SK-N-SH treated with all-trans-retinoic acid at 6 μM for 48 hours (cell line): ENCODE measurements at places on chromosomes 1 and 21.

- ATAC-seq: no peak
Measured at GRCh38 chr1:86119214-86119764, 37.3 kb downstream of the COL24A1 start.

DNA sequence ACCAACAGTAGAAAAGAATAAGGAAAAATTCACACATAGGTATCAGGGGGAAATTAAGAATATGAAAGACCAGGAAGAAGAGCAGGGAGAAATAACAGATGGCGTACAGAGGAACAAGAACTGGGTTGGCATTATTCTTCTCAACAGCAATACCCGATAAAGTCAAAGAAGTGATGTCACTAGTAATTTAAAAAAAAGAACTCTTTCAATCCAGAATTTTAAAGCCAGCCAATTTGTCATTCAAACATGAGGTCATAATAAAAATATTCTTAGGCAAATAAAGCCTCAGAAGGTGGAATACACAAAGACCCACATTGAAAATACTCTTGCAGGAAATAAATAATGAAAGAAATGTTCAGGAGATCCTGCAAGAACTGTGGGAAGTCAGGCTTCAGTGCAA is 8.8 kb downstream of the NCMAP start:
- ATAC-seq: no peak

DNA sequence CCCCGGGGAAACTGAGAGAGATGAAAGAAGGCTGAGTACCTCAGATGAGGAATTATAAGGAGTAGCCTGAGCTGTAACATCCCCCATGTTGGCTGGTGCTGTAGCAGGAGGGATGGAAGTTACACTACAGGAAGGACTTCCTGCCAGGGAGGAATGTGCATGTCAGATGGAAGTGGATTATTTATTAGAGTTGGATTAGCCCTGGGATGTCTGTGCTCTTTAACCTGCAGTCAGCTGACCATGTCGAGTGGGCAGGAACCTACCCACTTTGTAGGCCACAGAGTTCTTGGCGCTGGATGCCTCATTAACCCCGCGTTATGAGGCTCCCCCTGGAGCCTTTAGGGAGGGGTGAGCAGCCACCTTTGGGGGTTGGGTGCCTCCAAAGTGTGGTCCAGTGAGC is 757 bp upstream of the SEMA4A start:
- ATAC-seq: no peak

DNA sequence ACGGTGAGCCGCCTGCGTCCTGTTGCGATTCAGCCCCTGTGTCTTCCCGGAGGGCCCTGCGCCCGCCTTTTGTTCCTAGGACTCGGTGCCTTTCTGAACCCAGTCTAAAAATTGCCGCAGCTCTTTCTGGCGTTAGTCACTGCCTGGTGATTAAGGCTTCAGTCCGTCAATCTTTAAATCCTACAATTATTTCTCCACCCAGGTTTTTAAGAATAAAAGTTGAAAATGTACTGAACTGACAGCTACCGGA is 16.2 kb upstream of the PDXK start:
- ATAC-seq: no peak

DNA sequence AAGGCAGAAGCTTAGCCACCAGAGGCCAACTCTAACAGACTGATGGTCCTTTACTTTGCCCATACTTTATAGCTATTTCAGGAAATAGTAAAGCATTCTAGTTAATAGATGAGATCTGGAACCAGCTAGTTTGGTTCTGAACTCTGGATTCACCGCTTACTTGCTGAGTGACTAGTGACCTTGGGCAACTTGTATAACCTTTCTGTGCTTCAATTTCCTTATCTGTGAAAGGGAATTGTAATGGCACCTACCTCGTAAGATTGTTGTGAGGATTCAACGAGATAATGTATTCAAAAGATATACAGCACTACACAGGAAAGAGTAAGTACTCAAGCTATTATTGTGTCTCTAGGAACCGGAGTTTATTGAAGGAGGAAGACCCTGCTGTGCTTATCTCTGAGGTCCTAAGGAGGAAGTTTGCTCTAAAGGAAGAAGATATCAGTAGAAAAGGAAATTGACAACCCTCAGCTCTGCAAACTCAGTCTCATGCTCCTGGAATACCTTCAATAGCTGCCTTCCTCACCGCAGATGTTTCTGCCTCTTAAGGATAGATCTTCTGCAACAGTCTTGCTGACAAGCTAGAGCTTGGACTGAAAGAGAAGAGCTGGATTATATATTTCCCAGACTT is 11.9 kb downstream of the MTFR1L start:
- no peak for ATAC-seq

- no peak for ATAC-seq
Measured at GRCh38 chr1:76763738-76764137, 103.5 kb upstream of the ST6GALNAC5 start.

DNA sequence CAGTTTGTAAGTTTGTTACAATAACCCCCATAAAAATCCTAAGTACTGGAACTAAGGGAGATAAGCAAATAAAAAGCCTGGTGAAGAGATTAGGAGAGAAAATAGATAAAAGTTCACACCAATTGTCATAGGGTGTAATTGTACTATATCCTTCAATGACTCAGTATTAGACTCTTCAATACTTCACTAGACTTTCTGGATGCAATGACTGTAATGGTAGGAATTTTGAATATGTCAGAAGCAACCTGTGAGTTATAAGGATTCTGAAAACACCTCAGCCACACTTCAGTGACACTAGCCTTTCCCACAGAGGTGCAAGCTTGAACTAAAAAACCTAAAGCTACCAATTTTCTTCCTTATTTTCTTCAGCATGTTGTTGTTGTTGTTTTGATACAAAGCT is 147.9 kb downstream of the PTGER3 start:
- ATAC-seq: no peak

DNA sequence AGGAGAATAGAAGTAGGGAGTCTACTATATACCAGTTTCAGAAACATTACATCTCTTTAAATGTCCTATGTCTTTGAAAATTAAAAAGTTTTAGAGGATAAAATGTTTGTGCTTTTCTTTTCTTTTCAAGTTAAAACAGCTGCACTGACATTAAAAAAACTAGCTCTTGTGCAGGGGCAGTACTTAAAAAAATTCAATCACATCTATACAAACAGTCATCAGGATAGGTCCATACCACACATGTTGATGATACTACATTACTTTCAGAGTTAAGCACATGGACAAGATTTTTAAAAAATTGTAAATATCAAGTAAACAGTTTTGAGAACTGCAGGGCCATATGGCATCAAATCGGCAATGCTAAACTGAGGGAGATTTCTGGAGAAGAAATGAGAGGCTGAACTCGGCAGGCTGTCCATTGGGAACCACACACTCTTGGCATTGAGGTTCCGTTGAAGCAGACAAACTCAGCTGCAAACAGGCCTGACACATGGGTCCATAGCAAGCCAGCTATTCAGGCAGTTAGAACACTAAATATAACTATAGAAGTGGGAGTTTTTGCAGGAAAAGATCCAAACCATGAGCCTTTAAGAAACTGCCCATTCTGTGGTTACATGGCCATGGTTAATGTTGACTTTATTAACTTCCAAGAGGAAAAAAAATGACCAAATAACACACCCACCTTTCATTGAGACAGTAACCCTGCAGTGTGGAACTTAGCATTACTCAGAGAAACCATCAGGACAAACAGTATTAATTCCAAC is 84.5 kb upstream of the BCL10 start:
- peak; percentile 40 for ATAC-seq

DNA sequence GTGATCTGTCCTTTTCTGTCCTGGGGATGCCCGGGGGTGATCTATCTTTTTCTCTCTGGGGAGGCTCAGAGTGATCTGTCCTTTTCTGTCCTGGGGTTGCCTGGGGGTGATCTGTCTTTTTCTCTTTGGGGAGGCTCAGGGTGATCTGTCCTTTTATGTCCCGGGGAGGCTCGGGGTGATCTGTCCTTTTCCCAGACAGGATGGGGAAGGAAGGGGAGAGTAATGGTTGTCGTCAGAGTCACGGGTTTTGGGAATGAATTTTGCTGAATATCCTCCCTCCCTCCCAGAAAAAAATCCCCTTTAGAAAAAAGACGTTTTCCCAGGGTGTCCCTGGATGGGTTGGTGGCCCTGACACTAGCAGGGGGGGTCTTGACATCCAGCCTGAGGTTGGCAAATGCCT is 91.5 kb downstream of the ARHGEF10L start:
- no peak for ATAC-seq

DNA sequence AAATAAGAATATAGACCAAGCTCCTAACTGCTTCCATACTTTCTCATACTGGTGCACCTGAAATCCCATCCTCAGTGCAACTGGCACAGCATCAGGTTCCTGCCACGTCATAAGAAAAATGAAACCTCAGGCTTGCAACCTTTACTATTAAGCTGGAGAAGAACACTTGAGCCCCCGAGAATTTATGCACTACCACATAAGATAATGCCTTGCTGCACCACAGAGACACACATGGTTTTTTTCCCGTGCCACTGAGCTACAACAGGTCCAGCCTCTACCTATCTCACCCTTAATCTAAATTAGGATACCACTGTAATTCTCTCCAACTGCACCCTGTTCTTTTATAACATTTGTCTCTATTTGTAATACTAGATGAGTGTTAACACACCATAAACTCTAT is 174.5 kb downstream of the DENND1B start:
- no peak for ATAC-seq

DNA sequence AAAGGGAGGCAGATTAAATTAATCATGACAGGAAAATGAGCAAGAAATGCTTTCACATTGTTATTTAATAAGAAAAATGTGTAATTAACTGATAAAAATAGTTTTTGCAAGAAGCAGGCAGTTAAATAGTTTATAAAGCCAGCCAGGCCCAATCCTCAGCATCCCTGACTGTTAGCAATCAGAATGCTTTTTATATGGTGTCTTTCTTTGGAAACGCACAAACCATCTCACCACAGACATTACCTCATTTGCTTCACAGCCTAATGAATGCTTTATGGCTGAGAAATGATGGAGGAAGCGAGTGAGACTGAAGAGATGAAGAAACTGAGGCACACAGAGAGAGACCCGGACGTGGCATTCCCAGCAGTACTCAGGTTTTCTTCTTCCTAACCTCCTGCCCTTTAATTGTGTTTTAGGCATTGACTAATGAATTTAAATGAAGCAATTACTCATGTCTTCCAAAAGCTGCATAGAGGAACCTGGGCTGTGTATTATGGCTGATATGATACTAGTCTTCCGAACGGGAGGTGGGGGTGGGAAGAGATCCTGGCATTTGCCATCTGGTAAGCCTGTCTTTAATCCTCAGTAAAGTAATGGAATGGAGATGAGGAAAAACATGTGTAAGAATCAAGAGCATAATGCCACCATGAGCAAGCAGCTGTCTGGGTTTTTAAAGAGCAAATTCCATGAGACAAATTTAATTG is 116.1 kb upstream of the LMO4 start:
- peak; percentile 84 for ATAC-seq

- ATAC-seq: peak; percentile 85
Measured at GRCh38 chr1:112533029-112533428, 24.3 kb downstream of the WNT2B start.

- no peak for ATAC-seq
Measured at GRCh38 chr21:31276663-31277062, 67.4 kb downstream of the TIAM1 start.

- ATAC-seq: no peak
Measured at GRCh38 chr1:170481000-170481399, 51.0 kb upstream of the GORAB start.

DNA sequence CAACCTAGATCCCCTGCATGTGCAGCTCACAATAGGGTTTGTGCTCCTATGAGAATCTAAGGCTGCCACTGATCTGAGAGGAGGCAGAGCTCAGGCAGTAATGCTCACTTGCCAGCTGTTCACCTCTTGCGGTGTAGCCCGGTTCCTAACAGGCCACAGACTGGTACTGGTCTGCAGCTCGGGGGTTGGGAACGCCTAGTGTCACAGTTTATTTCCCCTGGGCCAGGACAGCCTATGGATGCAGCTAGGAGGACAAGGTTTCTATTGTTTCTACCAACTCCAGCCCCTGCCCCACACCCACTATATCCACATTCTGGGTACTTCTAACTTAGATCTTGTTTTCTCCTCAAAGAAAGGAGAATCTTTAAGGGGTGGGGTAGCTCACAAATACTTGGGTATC is 58.7 kb upstream of the PRRC2C start:
- ATAC-seq: no peak

- ATAC-seq: no peak
Measured at GRCh38 chr1:202433155-202434043, 84.9 kb downstream of the PPP1R12B start.

GRCh38 chr1:31926252-31926651 is 11.9 kb downstream of the PTP4A2 start:
- ATAC-seq: no peak

DNA sequence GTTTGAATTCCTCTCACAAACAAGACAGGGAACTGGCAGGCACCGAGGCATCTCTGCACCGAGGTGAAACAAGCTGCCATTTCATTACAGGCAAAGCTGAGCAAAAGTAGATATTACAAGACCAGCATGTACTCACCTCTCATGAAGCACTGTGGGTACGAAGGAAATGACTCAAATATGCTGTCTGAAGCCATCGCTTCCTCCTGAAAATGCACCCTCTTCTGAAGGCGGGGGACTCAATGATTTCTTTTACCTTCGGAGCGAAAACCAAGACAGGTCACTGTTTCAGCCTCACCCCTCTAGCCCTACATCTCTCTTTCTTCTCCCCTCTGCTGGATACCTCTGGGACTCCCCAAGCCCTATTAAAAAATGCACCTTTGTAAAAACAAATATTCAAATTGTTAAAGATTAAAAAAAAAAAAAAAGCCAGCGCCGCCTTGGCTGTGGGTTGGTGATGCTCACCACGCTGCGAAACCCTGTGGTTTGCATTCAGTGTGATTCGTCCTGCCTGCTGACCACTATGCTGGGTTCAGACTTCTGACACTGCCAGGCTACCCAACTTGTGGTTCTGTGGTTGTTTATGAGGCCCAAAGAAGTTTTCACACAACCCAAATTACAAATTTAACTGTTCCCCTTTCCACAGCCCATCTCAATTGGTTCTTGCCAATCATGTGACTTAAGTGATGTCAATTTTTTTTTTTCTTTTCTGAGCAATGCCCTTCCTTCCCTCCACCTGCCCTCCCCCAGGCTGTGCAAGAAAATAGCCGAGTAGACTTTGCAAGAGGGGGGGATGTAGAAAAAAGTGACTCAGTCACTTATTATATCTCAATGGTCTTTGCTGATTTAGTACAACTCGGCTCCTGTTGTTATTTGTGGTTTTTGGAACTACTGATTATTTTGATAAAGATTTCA is at the start of gene RUNX1:
Gene RUNX1 (minus strand): TSS at position 597 of the 912 bp plus-strand sequence.
- peak; percentile 33 for ATAC-seq

- ATAC-seq: no peak
Measured at GRCh38 chr1:22234476-22235030, 91.7 kb upstream of the WNT4 start.

GRCh38 chr1:27161594-27161993 is 6.7 kb upstream of the SLC9A1 start:
- ATAC-seq: no peak
